ENCODE measurements at places on chromosomes 4 and X.

GRCh38 chrX:11967986-11968869, 170.0 kb upstream of the FRMPD4 start:
- no peak for DNase-seq

DNA sequence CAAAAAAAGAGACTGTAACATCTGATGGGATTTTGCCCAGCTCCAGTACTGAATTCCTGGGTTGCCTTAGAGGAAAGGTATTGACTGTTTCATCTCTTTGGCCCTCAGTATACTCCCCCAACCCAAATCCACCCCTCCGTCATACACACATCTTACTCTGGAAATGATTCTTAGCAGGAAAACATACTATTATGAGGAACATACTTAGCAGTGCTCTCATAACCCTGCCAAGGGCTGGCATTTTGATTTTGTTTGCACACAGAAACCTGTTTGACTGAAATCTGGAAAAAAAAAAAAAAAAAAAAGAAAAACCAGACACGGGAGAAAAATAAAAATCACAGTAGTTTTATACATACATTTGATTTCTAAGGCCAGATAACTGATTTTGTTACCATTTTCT, 19.4 kb upstream of the AR start:
- DNase-seq, result no peak

DNA sequence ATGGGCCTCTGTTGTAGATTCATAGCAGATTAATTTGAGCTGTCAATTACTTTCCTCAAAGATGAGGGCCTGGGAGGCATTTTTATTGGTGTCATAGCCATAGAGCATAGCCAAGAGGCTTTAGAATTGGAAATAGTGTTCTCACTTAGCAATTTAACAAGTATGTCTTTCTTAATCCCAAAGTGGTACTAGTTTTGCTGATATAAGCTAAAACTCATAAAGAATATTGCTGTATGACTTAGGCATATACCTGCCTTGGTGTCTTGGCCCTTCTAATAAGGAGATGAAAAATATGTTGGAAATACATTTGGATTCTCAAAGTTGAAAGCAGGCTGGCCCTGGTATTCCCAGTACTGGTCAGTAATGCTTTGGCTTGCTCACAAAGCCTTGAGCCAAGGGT, 221.5 kb upstream of the CXCL13 start:
- no peak for DNase-seq

DNA sequence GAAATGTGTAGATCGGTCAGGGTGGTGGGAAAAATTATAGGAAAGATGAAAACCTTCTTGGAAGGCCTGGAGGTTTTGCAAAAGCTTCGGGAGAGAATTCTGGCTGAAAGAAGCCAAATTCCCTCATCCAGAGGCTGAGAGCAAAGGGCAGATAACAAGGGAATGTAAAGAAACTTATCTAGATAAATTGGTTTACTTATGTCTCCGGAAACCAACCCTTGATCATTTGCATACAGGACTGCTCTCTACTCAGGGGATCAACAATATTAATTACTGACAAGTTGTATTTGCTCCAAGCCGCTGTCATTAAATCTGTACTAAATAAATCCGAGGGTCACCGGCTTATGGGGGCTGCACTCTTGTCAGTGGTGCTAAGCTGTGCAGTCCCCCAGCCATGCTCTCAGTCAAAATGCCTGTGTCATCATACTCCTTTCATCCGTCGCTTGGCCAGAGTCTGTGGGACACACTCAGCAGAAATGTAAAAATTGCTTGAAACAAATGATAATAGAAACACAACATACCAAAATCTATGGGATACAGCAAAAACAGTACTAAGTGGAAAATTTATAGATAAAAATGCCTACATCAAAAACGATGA, 715.7 kb downstream of the KCTD8 start:
- DNase-seq, result no peak
